ENCODE measurements at places on chromosomes 12 and 14.

DNA sequence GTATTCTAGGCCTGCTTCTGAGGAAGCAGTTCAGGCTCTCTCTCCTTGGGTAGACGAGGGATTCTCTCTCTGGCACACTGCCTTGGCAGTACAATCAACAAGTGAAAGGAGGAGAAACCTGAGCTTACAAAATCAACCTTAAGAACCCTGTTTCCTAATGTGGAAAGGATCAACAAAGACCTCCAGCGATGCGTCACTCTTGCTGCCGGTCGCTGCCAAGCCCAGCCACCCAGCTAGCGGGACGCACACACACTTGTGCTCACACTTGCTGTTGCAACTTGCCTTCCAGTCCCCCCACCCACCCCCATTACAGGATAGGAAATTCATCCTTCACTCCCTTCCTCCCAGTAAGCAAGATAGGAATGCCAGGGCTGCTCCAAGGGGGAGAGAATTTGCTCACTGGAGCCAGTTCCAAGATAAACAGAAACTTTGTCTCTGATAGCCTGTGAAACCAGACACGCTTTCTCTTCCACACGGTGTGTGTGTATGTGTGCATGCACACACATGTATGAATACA is 144.3 kb downstream of the BCL11B start:
- no peak for DNase-seq

GRCh38 chr14:55746558-55746957 is 166.6 kb downstream of the KTN1 start:
- no peak for DNase-seq

GRCh38 chr12:9049520-9050133 is 60.3 kb downstream of the KLRG1 start:
- peak; percentile 74 for DNase-seq

DNA sequence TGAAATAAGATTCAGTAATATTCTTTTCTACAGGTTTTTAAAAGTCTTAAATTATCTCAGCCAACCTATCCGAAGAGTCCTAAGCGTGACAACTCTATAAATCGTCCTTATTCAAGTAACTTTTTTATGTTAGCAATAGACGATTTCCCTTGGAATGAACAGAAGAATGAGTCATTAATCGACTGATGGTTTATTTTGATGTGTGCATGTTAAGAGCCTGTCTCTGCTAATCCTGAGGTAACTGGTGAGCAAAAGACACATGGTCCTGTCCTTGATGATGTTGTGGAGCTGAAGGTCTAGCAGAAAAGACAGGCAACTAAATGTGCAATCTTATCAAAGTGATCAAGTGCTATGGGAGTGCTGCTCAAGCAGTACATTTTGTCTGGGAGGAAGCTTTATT is 80.4 kb downstream of the DAAM1 start:
- DNase-seq, result no peak

DNA sequence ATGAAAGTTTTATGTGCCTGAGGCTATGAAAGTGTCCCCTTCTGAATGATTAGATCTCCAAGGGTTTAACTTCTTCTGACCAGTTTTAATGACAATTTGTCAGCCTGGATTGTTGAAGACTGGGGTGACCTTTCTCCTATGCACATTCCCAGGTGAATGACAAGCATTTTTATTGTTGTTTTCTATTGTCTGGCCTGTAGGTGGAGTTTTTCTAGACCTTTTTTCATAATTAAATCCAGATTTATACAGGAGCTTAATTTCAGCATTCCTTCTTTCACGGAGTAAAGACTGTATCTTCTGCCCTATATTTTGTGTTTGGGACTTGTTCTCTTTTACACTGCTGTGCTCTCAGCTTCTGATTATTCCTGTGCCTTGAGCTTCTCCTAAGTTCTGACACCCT is 125.0 kb upstream of the FAR2 start:
- DNase-seq, result no peak

DNA sequence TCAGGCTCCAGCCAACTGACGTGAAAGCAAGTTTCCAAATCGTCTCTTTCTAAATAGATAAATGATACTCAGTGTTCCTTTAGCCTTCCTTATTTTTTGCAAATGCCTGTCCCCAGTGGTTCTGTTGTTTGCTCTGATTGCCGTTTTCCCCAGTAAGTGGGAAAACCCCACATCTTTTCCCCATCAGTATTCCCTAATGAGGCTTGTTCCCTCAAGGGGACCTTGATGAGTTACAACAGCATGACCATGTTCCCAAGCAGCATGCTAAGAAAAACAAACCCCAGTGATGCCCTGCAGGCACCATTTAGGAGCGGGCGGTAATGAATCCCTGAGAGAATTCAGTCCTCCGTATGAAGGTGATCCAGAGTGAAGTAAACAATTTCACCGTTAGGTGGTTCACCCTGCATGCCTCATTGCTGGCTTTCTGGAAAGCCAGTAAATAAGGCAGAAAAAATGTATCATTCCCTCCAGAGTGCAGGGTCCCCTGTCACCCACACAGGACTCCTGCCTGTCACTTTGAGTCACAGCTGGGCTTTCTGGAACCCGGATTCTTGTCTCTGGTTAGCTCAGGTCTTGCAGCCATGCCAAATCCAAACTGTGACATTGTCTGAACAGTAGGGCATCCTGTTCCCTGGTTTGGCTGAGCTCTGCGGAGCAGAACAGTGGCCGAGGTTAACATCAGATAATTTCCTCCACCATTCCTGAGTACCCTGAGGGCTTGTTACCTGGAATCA is 222.6 kb downstream of the RGS6 start:
- DNase-seq, result no peak

DNA sequence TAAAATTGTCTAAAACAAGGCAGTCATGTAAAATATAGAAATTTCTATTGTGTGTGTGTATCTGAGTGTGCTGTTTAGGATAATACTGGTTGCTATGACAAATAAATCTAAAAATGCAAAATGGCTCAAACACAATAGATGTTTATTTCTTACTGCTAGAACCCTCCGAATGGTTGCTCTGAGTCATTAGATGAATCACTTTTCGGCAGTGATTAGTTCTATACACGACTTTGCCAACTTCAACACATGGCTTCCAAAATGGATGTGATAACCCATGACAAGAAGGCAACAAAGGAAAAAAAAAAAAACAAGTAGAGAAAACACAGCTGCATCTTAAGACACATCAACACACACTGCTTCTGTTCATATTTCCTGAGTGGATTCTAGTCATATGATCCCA is 729.2 kb downstream of the AACS start:
- DNase-seq, result no peak

- no peak for DNase-seq
Observed at GRCh38 chr12:19710811-19711793, 271.8 kb downstream of the AEBP2 start.

- DNase-seq, result no peak
Observed at GRCh38 chr12:120047072-120047471, 58.0 kb downstream of the BICDL1 start.

GRCh38 chr14:65470404-65470880 is 57.9 kb downstream of the FUT8 start:
- no peak for DNase-seq

- no peak for DNase-seq
Observed at GRCh38 chr12:64008596-64008995, 164.1 kb downstream of the SRGAP1 start.

Data from CD4-positive, alpha-beta T cell treated with Interleukin-4 for 1 hour (primary cell).